ENCODE measurements at places on chromosomes 5 and 9.
A peak's percentile ranks its signal among the peaks of the same experiment; 100 is the strongest.

- DNase-seq = no peak
Measured at GRCh38 chr5:174798551-174798951, 74.2 kb downstream of the MSX2 start.

GRCh38 chr9:98890256-98890655 lies 53.5 kb upstream of the COL15A1 start:
- no peak for DNase-seq

DNA sequence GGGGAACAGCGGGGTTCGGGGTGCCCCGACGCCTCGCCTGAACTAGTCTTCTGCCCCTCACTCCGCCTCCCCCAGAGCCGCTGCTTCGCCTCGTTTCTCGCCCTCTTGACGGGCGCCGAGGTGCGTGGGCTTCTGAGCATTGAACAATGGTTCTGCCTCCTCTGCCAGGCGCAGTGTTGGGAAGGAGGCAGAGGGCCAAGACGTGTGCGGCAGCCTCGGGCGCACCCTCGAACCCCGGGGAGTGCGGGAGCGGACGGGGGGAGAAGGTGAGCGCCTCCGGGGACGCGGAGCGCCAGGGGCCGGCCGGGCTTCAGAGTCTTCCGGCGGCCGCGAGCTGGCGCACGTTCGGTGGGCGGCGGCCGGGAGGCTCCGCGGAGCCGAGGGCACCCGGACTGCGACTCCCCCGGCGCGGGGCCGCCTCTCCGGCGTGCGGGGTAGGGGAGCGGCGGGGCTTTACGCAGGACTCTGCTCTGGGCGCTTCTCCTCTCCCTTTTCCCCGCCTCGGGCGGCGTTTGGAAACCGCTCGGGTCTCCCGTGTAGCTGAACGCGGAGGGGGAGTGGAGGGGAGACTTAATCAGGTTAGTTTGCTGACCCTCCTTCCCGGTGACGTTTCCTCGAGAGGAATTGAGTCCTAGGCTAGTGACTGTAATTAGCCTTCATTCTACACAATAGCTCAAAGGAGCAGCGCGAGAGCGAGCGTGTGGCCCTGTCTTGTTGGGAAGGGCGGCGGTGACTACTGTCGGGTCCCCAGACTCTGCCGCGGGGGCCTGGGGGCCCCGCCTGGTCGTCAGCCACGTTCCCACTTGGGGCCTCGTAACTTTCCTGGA lies 1.1 kb downstream of the VLDLR start:
- DNase-seq = peak; percentile 24

DNA sequence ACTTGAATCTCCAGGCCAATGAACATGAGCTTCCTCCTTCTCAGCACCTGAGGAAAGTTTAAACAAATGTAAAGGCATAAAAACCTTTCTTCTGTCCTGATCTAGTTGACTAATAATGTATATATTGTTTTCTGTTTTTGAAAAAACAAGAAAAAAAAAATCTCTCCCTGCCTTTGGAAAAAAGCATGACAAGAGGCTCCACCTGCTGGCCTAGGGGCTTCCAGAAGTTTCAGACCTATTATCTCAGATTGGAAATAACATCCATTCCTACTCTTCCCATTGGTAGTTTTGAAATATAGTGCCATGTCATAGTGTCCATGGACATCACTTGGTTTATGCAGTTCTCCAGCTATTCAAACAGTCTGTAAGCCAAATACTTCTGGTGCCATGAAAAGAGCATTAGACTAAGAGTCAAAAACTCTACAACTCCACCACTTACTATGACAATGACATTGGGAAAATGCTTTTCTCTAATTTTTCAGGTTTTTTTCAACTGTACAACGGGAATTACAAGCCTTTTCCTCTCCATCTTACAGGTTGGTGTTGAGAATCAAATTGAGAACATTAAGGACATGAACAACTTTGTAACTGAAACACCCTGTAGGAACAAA lies 409.6 kb upstream of the MPDZ start:
- peak; percentile 36 for DNase-seq

DNA sequence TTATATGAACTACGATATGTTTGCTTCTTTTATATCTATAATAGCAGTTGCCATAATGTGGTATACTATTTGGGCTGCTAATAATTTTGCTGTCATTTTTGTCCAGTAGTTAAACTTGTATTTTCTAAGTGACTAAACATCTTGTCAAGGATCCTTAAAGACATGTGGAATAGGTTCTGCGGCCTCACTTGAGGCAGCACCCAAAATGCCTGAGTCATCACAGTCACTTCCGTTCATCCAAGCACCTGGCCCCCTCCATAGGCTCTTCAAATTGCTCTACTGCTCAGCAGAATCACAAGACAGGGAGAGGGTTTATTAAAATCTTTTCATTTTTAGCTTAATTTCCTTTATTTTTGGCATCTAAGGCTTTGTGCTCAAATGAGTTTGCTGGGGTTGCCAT lies 259.1 kb downstream of the AOPEP start:
- DNase-seq = no peak

GRCh38 chr9:124414612-124415011 lies 630 bp downstream of the PSMB7 start:
- DNase-seq = peak; percentile 8

DNA sequence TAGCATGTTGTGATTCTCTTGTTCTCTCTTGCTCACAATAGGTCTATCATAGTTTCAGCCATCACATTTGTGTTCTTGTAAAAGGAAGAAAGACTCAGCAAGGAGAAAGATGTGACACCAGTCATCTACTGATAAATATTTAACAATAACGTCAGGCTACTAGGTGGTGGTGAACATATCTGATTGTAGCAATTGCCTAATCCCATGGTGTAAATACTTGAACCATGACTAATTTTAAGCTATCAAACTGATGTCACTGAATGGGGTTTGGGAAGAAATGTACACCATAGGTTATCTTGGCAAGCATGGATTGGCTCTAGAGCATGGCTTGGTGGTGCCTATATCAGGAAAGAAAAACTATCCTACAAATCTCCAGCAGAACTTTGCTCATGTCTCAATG lies 16.6 kb downstream of the DMRTA1 start:
- DNase-seq = no peak

DNA sequence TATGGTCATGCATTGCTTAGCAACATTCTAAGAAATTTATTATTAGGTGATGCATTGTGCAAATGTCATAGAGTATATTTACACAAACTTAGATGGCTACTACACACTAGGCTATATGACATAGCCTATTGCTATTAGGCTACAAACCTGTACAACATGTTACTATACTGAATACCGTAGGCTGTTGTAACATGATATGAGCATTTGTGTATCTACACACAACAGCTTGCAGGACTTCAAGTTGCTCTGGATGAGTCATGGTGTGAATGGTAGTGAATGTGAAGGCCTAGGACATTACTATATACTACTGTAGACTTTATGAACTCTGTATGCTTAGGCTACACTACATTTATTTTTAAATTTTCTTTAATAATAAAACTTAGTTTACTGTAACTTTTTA lies 107.2 kb upstream of the MAMDC2 start:
- DNase-seq = no peak
